ENCODE measurements at places on chromosomes 12 and 14.

DNA sequence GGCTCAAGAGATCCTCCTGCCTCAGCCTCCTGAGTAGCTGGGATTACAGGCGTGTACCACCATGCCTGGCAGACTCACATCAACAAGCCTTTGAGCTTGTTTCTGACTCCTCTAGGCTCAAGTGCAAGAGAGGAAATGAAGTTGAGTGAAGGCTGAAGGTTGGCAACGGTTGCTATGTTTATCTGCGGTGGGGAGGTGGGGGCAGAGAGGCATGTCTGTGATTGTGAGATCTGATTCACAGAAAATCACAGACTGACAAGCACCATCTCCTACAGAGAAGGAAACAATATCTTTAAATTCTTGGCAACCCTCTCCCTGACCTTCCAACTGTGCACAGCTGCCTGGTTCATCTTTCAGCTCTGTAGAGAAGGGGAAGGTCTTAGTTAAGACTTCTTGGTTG, 22.1 kb upstream of the NINJ2 start:
- no peak for DNase-seq

- DNase-seq, result no peak
Measured at GRCh38 chr12:128693115-128693514, 130.6 kb downstream of the SLC15A4 start.

- DNase-seq, result no peak
Measured at GRCh38 chr14:47715330-47715729, 39.9 kb upstream of the MDGA2 start.

DNA sequence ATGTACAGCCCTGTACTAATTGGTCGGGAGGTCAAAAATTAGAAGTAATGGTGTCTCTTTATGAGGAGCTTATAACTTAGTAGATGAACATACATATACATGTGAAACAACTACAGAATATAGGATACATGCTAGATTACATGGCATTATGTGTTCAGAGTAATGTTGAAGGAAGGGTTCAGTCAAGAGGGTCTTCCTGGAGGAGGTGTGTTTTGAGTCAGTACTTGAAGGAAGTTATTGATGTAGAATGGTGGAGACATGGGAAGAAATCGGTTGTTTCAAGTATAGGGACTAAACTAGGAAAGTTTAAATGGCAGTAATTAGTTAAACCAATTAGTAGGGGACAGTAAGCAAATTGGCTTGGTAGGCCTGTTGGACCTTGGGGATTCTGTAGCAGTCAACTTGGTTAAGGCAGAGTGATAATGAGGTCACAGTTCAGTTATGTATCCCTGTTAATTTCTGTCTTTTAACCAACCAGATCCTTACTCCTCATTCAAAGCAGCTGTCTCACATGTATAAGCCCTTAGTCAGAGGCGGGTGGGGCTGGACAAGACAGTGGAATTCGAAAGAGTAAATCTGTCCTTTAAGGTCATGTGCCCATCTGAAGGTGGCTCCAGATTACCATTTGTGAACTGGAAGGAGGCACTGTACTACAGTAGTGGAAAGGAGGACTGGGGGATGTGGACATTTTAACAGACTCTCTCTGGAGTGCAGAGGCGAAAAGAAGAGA, 3.5 kb upstream of the ANKRD52 start:
- DNase-seq, result no peak

GRCh38 chr12:131211340-131211938, 257.7 kb downstream of the ADGRD1 start:
- DNase-seq, result no peak

DNA sequence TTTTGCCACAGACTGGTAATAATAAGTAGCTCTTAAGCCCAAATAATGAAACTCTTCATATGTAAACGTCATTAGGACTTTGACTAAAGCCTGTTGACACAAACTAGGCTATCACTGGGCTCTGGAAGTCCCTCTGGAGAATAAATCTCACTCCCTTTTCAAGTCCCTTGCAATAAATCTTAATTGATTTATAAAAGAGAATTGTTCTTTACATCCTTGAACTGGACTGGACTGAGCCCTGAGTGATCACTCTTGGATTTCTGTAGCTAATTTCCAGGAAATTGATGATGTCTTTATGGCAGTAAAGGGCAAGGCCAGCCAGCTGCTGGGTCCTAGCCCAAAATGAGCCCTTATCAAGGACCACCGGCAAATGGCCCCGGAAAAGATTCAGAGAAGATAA, 1162.7 kb downstream of the BCL11B start:
- no peak for DNase-seq

DNA sequence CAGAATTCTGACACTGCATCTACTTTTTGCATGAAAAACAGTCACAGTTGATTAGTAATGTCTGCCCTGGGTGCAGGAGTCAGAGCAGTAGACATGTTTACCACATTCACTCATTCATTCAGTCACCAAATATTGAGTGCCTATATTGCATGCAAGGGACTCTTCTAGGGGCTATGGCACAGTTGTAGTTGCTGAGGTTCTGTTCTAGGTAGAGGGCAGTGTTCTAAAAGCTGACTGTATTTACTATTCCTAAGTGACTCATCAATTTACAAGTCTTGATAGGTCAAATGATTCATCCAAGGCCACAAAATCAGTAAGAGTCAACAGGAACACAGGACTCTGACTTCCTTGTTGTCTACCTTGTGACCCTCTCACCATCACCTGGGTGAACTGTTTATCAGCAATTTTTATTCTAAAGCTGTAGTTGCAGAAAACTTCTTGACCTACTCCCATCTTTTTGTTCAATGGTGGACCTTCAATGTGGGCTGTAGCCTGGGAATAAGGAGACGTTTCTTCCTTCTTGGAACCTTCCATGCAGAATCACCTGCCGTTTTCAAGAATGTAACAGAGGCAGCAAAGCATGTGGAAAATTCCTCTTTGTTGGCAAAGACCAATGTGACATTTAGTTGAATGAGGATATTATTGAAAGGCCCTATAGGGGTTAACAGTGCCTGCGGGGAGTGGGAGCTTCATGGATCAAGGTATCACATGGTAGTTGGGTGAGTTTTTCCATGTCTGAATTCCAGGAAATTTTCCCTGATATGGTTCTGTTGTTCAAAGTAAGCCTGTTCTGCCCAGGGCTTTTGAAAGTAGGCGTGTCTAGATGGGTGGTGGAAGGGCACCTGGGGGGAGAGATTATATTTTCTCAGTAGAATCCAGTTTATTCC, 223.2 kb downstream of the KTN1 start:
- no peak for DNase-seq

DNA sequence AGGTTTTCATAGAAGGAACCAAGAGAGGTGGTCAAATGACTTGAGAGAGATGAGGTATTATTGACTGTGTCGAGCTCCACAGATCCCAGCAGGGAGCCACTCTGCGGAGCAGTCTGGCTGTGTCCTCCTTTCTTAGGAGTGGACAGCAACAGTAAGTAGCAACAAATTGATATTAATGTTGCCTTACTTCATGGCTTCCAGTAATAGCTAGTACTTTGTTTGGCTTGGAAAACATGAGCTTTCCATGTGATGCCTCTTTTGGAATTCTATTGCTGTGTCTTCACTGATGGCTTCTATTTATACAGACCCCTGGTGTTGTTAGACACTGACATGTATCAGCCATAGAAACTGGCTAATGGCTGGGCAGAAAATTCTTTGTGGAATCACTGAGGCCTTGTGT, 531.2 kb upstream of the CCDC196 start:
- no peak for DNase-seq

DNA sequence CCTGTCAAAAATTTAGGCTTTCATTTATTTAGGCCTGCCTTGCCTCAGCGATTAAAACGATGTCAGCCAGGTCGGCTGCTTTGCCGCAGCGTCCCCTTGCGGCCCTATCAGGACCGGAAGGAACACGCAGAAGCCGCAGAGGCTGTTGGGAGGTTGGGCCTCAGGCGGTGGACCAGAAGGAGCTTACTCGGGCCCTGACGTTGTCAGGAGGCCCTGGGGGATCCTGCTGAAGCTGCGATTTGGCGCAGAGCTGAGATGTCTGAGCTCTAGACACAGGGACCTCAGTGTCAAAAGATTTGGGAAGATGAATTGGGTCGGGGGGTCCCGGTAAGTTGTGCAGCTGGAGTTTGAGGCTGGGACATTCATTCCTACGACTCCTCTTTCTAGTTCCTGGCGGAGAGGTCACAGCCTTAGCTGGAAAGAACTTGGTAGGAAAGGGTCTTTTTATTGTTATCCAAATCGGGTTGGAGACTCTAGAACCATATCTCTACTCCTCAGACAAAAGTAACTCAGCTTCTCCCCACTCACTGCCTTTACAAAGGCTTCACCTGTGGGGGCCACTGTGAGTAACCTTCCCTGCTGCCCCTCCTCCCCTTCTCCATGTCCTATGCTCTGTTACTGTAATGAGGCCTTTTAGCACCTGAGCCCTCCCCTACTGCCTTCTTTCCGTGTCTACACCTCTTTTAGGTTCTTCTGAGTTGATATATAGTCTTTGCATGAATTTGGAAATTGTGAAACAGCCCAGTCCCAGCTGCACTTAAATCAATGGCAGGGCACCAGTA, 6.6 kb upstream of the ABCD2 start:
- no peak for DNase-seq

GRCh38 chr12:54251667-54252284, 28.1 kb downstream of the CBX5 start:
- DNase-seq, result no peak

DNA sequence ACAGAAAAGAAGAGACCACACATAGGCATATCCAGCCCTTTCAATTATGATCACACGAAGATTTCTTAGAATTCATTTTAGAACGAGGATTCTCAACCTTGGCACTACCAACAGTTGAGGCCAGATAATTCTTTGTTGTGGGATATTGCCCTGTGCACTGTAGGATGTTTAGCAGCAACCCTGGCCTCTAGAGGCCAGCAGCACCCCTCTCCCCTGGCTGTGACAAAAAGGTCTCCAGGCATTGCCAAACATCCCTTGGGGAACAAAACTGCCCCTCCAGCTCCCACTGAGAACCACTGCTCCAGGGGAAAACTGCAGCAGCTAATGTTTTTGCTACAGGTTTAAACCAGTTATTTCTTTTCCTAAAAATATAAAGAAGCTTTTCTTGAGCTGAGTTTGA, 7.1 kb downstream of the NT5DC3 start:
- no peak for DNase-seq

- peak; percentile 66 for DNase-seq
Measured at GRCh38 chr12:4855121-4855924, 54.4 kb upstream of the KCNA1 start.

DNA sequence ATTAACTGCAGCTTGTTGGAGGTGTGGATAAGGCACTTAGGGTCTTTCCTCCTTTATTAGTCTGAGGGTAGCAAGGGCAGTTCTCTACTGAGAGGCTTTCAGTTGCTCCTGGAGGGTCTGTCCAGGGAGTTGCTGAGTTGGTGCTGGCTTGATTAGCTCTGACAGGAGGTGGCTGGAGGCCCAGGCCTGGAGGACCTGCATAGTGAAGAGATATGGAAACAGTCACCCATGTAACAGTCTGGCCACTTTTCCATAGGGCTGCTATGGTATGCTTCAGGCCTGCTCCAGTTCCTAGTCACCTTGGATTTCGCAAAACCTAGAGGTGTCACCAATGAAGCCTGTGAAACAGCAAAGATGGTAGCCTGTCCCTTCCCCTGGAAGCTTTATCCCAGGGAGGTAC, 143.3 kb upstream of the SLC38A2 start:
- no peak for DNase-seq

GRCh38 chr12:24775073-24775472, 173.8 kb downstream of the BCAT1 start:
- no peak for DNase-seq

DNA sequence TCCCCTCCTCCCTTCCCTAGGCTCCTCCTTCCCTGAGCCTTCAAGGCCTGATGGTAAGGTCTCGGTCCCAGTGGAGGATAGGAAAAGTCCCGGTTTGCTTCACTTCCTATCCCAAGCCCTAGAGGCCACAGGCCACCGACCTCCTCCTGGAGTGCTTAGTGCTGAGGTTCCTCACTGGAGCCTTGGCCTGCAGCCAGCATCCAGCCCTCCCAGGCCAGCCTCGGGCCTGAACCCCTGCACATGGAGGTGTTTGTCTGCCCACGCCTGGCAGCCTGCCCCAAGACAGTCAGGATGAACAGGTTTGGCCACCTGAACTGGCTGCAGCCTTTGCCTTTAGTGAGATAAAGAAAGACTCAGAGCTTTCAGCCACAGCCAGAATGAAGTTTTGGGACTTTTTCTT, 15.8 kb upstream of the KRT7 start:
- DNase-seq, result no peak

- DNase-seq, result peak; percentile 57
Measured at GRCh38 chr14:95098984-95099599, 58.2 kb downstream of the DICER1 start.

GRCh38 chr14:21626491-21627230, 8.1 kb downstream of the OR10G2 start:
- DNase-seq, result no peak

- DNase-seq, result no peak
Measured at GRCh38 chr14:69571449-69572029, 3.1 kb downstream of the CCDC177 start.

- no peak for DNase-seq
Measured at GRCh38 chr12:75564398-75564797, 53.0 kb upstream of the KRR1 start.

GRCh38 chr12:52836042-52836466, 1.9 kb upstream of the KRT79 start:
- DNase-seq, result no peak

DNA sequence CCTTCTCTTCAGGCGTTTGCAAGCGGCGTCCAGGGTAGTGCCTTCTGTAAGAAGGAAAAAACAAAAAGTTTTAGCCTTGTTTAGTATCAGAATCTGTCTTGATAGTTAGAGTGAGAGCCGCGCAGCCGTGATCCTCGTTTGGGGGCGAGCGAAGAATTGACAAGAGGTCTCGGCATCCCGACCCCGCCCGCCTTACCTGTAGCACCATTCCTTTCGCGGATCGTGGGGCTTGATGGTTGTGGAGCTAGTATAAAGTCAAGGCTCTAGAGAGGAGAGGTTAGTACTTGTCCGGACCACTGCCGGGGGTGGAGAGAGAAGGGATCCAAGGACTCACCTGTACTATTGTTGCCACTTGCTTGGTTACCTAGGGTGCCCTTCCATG, 494 bp downstream of the TMTC3 start:
- DNase-seq, result peak; percentile 38

- no peak for DNase-seq
Measured at GRCh38 chr12:24118668-24119067, 169.2 kb upstream of the SOX5 start.

DNA sequence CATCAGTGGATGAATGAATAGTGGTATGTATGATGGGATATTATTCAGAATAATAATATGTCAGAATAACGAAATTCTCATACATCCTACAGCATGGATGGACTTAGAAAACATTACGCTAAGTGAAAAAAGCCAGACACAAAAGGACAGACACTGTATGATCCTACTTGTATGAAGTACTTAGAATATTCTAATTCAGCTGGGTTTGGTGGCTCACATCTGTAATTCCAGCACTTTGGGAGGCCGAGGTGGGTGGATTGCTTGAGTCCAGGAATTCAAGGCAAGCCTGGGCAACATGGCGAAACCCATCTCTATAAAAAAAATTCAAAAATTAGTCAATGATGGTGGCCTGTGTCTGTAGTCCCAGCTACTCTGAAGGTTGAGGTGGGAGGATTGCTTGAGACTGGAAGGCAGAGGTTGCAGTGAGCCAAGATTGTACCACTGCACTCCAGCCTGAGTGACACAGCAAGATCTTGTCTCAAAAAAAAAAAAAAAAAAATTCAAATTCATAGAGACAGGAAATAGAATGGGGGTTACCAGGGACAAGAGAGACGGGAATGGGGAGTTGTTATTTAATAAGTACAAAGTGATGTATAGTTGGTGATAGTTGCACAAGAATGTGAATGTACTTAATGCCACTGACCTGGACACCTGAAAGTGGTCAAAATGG, 132.3 kb downstream of the CHST11 start:
- DNase-seq, result no peak

All from nephron progenitor cell (in vitro differentiated cells).